ENCODE measurements at places on chromosomes 7 and 10.

- no peak for DNase-seq
Measured at GRCh38 chr10:12971001-12971788, 30.3 kb downstream of the CCDC3 start.

GRCh38 chr10:113047151-113047550 lies 97.1 kb downstream of the TCF7L2 start:
- DNase-seq = no peak

GRCh38 chr10:126057494-126057893 lies 161.1 kb downstream of the FANK1 start:
- DNase-seq = no peak

DNA sequence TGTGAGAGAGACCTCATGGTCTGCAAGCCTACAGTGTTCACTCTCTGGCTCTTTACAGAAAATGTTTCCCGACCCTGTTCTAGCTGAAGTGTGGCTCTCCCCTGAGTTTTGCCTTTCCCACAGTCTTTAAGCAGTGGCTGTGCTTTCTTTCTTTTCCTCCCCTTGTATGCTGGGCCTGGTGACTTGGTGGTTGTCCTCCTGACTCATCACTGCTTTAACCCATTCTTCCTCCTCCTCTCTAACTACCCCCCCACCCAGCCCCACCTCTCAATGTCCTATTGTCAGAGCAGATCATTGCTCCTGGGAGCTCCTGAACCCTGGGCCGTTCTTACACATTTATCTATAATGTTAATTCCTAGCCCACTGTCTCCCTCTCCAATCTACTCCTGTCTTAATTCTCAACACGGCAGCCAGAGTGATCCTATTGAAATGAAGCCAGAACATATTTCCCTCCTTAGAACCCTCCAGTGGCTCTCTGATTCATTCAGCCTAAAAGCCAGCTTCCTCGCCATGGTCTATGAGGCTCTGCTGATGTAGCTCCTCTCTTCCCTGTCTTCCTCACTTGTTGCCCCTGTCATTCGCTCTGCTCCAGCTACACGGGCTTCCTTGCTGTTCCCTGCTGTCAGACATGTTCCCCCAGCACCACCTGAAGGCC lies 55.0 kb downstream of the DENND11 start:
- no peak for DNase-seq

GRCh38 chr10:58967551-58968388 lies 208.7 kb upstream of the PHYHIPL start:
- DNase-seq = no peak

- no peak for DNase-seq
Measured at GRCh38 chr7:50210706-50211115, 93.8 kb upstream of the IKZF1 start.

DNA sequence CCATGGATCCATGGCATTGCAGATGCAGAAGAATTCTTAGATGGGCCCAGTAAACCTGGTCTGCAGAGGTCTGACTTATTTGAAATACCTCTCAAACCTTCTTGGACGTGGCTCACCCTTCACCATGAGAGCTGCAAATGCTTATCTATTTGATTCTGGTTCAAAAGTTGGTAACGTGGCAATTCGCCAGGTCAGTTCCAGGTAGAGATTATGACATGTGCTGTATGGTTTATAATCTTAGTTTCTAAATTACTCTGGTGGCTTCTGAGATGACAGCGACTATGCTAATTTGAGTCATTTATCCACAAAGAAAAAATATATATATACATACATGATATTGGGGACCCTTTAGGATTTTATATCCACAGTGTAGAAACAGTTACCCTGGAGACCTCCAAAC lies 68.8 kb downstream of the NRP1 start:
- DNase-seq = peak; percentile 21

- no peak for DNase-seq
Measured at GRCh38 chr7:33946094-33946699, 40.9 kb downstream of the BMPER start.

GRCh38 chr10:121292321-121292720 lies 305.9 kb downstream of the FGFR2 start:
- DNase-seq = no peak

DNA sequence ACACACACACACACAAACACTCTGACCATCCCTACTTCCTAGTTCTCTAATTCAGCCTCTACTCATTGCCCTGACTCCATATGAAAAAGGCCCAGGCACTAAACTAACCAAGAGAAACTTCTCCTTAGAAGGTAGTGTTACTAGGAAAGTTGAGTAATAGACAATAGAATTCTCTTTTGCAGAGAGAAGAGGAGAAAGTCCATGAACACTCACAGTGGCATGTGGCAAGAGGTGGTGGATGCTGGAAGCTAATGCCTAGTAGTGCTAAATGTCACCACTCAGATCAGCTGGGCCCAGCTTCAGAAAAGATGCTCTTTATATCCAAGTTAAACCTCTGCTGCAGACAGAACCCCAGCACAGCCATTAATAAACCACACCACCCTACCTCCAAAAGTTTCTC lies 58.2 kb downstream of the SORBS1 start:
- no peak for DNase-seq

- DNase-seq = no peak
Measured at GRCh38 chr10:31582365-31583052, 263.5 kb downstream of the ZEB1 start.

- no peak for DNase-seq
Measured at GRCh38 chr10:79601939-79602338, 8.8 kb upstream of the SFTPA1 start.

- DNase-seq = no peak
Measured at GRCh38 chr7:44320794-44321371, 4.5 kb downstream of the CAMK2B start.

Measured in stimulated activated CD4-positive, alpha-beta T cell treated with anti-CD3 and anti-CD28 coated beads, Interleukin-1b, Interleukin-23, amount 100 ng/mL, for 4 hours (primary cell).